C1 segment of cervical spinal cord (tissue), 14 donors: ENCODE measurements at places on chromosomes 2 and 18.

DNA sequence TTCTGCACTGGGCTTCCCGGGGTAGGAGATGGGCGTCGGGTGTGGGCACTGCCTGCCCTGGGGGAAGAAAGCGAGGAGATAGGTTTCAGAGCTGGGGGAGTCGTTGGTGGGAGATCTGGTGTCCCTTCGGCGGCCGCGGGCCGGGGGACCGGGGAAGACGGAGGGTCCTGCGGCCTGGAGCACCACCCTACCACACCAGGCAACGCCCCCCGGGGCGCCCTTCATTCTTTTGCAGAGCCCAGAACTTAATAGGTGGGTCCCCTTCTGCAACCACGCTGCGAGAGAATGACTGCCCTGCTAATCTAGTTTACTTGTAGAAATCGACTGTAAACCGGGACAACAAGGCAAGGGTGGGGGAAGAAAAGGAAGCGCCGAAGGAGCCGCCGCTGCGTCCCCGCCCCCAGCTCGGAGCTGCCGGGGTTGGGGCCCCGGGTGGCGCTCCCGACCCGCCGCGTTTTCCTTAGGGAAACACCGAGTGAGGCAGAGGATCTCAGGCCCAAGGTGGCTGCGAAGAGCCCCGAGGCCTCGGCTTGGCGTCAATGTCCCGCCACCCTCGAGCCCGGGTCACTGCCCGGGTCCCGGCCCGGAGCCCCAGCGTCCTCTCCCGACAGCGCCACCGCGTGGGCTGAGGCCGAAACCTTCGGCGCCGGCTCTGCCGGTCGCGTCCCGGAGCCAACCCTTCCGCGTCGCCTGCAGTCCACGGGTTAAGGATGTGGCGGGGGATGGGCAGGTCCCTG is 5.4 kb upstream of the SATB2 start:
- DNase-seq = peak; percentile 66

- no peak for DNase-seq
Measured at GRCh38 chr2:192827735-192828134, 633.0 kb upstream of the TMEFF2 start.

- DNase-seq = no peak
Measured at GRCh38 chr2:99140056-99140859, 1.2 kb upstream of the C2orf15 start.

DNA sequence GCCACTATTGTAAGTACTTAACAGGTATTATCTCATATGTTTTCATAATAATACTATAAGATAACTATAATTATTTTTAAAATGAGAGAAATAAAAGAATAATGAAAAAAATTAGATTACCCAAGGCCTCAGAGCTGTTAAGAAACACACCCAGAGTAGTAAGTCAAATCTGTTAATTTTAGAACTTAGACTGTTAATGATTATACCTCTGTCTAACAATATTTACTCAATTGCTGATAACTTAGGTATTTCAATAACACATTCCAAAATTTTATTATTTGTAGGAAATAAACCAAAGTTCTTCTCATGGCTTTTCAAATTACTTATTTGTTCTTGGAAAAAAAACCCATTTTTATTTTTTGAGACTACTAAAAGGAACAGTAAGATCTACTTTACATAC is 227.5 kb upstream of the KCNH7 start:
- DNase-seq = no peak

- no peak for DNase-seq
Measured at GRCh38 chr18:5318061-5318700, 22.7 kb upstream of the ZBTB14 start.

- DNase-seq = no peak
Measured at GRCh38 chr2:18578033-18578432, 11.3 kb downstream of the NT5C1B start.

- DNase-seq = no peak
Measured at GRCh38 chr2:186379052-186379451, 107.0 kb upstream of the ZC3H15 start.

GRCh38 chr2:211328126-211328525 is 771.7 kb downstream of the CPS1 start:
- DNase-seq = no peak

DNA sequence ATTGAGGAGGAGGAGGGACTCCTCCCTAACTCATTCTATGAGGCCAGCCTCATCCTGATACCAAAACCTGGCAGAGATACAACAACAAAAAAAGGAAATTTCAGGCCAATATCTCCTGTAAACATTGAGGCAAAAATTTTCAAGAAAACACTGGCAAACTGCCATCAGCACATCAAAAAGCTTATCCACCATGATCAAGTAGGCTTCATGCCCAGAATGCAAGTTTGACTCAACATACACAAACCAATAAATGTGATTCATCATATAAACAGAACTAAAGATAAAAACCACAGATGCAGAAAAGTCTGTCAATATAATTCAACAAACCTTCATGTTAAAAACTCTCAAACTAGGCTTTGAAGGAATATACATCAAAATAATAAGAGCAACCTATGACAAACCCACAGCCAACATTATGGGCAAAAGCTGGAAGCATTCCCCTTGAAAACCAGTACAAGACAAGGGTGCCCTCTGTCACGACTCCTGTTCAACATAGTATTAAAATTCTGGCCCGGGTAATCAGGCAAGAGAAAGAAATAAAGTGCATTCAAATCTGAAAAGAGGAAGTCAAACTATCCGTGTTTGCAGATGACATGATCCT is 1014.3 kb downstream of the CBLN2 start:
- DNase-seq = no peak

DNA sequence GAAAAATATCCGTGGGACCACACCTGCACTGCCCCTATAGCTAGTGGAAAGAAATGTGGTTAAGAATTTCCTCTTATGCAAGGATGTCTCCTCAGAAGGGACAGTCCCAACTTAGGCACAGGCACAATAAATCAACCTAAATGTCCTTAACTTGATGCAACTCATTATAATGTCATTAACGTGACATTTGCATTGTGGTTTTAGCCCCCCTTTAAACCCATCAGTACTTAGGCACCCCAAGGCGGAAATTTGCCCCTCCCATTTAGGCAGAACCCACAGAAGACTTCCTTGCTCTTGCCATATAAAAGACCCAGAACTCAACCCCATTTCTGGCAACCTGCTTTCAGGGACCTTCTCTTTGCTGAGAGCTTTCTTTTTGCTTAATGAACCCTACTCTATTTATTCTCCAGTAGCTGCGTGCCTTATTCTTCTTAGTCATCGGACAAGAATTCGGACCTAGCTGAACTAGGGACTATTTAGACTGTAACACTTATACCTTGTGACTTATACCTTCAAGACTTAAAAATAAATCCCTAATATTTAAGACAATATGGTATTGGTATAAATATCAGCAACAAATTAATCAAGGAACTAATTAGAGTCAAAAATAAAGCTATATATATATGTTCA is 1281.6 kb upstream of the TMEFF2 start:
- DNase-seq = no peak

- DNase-seq = no peak
Measured at GRCh38 chr2:54624591-54625071, 98.8 kb upstream of the EML6 start.

DNA sequence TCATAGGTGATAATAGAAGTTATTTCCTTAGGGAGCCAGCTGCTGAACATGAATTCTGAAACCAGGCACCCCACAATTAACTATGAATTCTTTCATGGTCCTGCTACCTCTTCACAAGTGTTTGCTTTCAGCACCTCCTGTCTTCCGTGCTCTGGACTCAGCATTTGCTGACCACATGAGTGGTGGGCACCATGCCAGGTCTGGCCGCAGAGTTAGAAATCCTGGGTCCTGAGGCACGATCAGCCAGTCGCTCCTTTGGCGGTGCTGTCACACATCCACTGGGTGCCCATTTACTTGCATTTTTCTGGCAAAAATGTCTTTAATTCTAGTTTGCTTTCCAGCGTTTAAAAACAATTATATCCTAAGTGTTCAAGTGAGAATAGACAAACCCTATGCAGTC is 196.4 kb upstream of the PXDN start:
- DNase-seq = peak; percentile 54

GRCh38 chr2:62611854-62612253 is 93.7 kb upstream of the EHBP1 start:
- DNase-seq = no peak

DNA sequence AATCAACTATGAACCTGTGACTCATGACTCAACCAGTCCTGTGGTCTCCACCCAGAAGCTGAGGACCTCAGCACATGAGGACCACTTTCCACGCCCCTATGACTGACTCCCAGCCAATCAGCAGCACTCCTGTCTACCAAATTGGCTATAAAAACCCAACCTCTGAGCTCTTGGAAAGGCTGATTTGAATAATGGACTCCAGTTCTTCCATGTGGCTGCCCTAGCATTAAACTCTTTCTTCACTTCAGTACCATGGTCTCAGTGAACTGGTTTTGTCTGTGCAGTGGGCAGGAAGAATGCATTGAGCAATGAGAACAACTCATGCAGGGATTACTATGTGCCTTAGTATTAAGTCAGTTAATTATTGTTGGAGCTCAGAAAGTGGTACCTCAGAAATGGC is 78.3 kb downstream of the CMPK2 start:
- no peak for DNase-seq

DNA sequence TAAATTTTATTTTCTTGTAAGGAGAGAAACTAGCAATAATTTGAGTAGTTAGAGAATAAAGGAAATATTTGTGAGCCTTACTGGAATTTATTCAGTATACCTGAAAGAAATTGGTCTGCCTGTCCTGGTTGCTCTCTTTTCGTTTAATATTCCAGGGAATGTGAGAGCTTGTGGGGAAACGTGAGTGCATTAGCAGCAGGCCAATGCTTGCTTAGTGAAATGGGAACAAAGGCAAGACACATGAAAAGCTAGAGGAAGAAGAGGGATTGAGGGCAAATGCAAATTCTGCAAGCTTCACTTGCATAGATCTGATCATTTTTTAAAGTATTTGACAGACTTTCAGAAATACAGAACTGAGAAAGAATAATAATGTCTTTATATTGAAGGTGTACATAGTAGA is 111.0 kb downstream of the ERBB4 start:
- no peak for DNase-seq

DNA sequence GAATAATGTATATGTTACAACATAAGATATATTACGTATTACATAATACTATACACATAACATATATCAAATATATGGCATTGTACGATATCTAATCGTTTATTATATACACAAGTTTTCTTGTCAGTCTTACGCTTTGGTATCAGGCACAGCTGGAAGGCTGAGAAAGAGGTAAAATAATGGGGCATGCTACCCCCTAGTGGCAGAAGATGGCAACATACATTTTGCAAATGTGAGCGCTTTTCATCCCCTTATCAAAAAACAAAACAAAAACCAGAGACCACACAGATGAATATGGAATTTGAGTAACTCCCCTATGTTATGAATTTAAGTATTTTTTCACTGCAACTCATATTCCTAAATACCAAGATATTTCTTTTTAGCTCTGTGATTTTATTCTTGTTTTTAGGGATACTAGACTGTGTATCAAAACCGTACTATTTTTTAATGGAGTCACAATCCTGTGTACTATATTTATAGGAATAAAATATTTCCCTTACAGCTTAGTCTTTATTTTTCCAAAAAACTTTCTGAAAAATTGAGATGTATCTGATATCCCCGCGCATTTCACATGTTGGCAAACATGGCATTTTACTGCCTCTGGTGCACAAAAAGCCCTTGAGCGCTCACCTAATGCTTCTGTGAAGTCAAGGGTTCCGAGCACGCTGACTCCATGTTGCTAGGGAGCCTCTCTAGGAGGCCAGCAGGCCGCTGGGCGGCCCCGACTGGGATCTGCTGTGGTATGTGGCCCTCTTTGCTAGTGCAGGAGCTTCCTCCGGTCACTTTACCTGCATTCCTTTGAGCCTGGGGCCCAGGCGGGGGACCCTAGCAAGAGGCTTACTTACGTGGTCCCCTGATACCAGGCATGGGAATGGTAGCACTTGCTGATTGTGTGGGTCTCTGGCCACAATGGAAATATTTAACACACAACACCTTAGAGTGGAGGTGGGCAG is 62.5 kb downstream of the SLC4A3 start:
- DNase-seq = no peak

- DNase-seq = no peak
Measured at GRCh38 chr18:22391407-22392345, 26.0 kb downstream of the CTAGE1 start.

DNA sequence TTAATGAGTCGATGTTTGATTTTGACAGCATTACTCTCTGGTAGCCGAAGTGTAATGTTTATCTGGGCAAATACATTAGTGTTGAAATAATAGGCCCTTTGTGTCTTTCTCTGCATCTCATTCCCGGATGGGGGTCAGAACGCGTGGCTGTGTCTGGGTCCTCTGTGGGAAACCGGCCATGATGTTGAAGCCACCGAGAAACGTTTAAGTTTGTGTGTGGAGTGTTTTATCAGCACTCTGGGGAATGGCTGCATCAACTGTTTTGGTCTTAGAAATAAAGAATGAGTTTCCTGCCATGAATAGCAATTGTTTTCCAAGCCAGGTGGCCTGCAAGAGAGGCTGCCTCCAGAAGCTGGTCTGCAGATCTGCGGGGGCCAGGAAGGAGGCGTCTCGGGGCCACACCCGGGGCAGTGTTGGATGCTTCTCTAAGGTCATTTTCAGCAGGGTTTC is 69.7 kb downstream of the RNF144A start:
- peak; percentile 48 for DNase-seq

DNA sequence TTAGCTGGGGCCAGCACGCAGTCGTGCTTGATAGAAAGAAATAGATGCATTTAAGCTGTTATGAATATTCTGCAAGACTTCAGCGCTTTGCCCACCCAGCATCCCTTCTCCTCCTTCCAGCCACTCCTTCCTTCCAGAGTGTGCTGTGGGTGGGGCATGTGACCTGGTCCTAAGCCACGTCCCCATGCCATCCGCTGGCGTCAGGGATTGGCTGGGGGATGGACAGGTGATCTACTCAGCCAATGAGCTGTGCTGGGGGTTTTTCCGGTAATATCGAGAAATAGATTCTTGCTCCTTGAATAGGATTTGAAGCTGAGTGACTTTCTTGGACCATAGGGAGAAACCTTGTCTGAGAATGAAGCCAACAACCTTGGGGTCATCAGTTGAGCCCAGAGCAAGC is 4.8 kb upstream of the ZAP70 start:
- DNase-seq = no peak

- no peak for DNase-seq
Measured at GRCh38 chr2:181408861-181409260, 48.3 kb upstream of the ITGA4 start.

- no peak for DNase-seq
Measured at GRCh38 chr2:225602205-225602604, 202.7 kb downstream of the NYAP2 start.

DNA sequence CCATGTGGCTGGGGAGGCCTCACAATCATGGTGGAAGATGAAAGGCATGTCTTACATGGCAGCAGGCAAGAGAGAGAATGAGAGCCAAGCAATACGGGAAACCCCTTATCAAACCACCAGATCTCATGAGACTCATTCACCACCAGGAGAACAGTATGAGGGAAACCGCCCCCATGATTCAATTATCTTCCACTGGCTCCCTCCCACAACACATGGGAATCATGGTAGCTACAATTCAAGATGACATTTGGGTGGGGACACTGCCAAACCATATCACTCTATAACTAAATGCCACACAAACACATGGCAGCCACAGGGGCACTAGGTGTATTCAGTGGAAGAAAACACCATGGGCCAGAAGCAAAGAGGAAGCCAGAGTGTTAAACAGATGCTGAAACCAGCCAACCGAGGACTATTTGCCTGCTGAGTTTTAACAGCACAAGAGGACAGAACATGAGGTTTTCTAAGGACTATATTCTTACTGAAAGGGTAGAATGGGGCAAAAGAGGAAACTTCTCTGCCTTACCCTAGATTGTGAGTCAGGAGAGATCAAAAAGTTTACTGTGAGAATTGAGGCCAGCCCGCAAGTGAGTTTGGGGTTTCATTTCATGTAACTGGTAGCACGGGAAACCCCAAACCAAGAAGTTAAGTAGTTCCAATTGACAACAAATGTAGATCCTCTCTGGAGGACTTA is 49.2 kb downstream of the SIGLEC15 start:
- DNase-seq = no peak
